WTC11 (cell line): ENCODE measurements at places on chromosomes 11 and 22. TPM values are rescaled to one million over a fixed set of nuclear protein-coding genes. Genes with fewer than 3 reads are reported as not detected.

DNA sequence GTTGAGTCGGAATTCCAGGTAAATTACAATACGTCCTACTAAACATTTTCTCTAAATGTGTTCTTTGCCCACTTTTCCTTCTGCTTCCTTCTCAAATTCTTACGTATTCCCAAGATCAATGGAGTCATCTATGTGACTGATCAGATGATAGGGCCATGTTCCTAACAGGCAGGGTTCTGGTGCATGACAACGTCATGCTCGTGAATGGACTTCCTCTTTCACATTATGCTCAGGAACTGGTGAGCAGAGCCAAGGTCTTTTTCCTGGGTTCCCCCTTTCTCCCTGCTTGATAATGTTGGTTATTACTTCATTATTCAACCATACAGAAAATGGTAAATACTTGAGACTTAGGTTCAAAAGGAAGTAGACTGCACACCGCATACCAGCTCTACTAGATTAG, 789.4 kb downstream of the OPCML start:
- DNase-seq: no peak

GRCh38 chr11:69928121-69928520, 108.9 kb upstream of the FGF3 start:
- peak; percentile 11 for DNase-seq

- no peak for DNase-seq
Measured at GRCh38 chr22:30453731-30454510, 17.9 kb downstream of the SEC14L3 start.

- no peak for DNase-seq
Measured at GRCh38 chr11:96293598-96294021, 49.4 kb downstream of the MAML2 start.

Gene NXPE1
- total RNA-seq: 0.16 TPM in 1 of 3 replicates, not detected in the others

- DNase-seq: no peak
Measured at GRCh38 chr11:95922536-95923438, 1.1 kb downstream of the MTMR2 start.
